GM18507 (cell line): ENCODE measurements at places on chromosomes 5 and 9.

DNA sequence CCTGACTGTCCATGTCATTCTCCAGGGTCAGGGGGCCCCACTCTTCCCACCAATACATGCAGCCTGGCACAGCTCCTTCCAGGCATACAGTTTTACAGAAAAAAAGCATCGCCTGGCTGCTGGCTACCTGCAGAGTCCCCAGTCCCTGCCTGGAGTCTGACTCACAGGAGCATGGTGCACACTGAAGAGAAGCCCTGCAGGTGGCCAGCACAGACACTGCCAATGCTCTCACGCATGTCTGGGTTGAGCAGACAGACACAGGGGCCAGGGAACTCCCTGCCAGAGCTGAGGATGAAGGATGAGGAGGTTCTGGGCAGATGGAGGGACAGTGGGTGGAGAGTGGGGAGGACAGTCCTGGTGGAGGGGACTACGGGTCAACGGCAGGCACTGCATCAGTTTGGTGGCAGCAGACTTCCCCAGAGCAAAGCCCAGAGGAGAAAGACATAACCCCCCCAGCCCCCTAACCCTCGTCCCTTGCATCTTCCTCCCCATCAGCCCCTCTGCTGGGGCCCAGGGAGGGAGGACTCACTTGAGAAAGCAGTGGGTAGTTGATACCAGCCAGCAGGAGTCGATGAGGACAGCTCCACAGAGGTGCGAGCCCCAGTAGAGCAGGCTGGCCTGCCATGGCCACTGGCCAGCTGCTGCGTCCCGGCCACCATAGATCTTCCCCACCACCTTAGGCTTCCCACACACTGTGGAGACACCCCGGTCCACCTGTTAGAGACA, 72.9 kb upstream of the SPTLC1 start:
- DNase-seq: no peak

- no peak for DNase-seq
Measured at GRCh38 chr5:129909225-129909624, 5.0 kb downstream of the CHSY3 start.

DNA sequence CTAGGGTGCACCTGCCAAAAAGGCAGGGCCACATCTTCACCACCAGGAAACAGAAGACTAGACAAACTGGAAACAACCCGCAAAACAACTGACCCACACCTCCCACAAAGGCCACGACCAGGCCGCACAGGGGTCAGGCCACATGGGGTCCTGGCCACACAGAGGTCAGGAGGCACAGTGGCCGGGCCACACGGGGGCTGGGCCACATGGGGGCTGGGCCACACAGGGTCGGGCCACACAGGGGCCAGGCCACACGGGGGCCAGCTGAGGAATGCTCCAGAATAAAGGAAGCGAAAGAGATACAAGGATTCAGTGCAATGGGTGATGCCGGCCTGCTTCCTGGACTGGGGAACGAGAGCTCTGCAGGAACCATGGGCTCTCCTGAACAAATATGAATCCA, 91.6 kb downstream of the OLFM1 start:
- DNase-seq: no peak

GRCh38 chr5:179620703-179621350, 2.6 kb downstream of the HNRNPH1 start:
- DNase-seq: no peak

DNA sequence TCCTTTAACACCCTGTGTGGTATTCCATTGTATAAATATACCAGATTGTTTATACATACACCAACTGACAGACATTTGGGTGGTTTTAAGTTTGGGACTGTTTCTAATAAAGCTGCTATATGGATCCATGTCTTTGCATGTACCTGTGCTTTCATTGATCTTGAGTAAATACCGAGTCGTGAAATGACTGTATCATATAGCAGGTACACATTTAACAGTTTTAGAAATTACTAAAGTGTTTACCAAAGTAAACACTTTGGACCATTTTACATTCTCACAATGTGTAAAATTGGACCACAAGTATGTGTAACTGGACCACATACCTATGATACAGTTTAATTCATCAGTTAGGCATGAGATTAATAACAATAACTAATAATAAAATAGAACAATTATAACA, 175.2 kb downstream of the FBXL17 start:
- DNase-seq: no peak

- no peak for DNase-seq
Measured at GRCh38 chr9:21933865-21934264, 60.3 kb downstream of the CDKN2A start.

DNA sequence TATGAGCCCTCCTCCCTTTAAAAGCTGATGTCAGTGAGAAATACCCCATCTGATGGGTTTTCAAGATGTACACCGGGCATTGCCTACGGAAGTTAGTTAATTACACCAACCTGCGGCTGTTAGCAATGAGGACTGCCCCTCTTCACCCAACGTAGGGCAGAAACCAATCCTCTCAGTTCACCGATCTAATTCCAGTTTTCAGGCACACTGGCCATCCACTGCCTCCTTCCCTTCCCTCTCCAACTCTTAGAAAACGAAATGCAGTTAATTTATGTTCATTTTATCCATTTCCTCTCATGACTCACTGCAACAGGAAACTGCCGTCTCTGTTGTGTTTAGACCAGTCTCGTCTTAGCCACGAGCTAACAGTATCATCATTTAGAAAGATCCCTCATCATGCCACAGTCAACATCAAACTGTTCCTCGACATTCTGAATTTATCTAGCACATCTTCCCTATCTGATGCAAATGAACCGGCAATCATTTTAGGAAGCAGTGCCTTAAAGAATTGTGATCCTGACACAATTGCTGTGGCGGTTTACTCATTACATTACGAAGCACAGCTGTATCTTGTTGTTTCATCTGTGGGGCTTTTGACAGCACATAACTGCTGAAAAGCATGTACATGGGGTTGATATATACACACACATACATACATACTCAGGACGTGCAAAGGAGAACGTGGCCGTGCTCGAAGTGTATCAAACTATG, 168.6 kb downstream of the EFNA5 start:
- no peak for DNase-seq

DNA sequence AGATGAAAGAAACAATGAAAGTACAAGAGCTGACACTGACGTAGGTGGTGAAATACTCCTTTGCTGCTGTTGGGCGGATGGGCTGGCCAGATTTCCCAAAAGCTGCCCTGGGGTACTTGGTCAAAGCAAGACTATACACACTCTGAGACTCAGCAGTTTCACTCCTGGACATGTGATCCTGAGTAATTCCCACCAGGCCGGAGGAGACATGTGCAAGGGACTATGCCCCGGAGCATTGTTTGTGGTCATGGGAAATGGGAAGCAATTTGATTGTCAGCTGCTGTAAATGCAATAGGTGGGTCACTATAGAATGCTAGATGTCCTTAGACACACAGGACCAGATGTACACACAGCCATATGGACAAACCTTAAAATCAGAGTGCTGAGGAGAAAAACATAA, 116.1 kb downstream of the DCP2 start:
- DNase-seq: no peak
